ENCODE measurements at places on chromosomes 6 and 20.

GRCh38 chr6:131524695-131525336 is 48.2 kb upstream of the ARG1 start:
- DNase-seq = no peak

- DNase-seq = no peak
These were observed 31.0 kb downstream of the RIN2 start for GRCh38 chr20:19789009-19789408.

DNA sequence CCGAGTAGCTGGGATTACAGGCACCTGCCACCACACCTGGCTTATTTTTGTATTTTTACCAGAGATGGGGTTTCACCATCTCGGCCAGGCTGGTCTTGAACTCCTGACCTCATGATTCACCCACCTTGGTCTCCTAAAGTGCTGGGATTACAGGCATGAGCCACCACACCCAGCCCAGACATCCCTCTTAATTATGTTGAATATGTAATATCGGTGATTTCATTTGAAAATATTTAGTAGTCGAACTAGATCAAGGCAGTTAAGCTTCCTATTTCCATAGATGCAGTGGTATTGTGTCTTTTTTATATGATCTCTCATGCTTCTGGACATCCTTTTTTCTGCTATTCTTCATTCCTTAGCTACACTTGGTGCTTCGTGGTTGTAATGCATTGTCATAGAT is 29.7 kb downstream of the ESR1 start:
- no peak for DNase-seq

DNA sequence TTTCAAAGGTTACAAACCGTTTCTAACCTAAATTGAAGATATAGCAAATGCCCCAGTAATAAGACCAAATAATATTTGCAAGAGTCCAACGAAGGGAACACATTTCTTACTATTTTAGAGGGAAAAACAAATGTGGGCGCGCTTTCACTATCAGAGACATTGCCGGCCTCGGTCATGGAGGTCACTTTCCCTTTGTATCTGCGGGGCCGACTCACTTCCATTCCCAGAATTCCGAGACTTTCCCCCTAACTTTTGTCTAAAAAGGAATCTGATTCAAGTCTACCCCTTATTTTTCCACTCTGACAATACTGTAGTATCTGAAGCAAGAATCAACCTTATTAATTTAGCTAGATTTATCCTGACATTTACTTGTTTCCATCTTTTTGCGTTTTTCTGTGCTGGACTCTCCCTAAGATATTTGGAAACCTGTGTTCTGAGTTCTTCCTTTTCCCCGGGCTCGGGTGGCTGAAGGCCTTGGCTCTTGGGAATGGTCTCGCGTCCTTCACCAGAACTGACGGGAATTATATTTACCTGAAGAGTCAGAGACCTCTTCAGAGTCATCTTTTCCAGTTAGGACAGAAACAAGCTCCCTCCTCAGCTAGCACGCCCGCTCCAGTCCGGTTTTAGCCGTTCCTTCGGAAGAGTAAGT is 71.8 kb upstream of the ZNF184 start:
- DNase-seq = no peak

GRCh38 chr6:5766260-5766659 is 240.5 kb downstream of the NRN1 start:
- DNase-seq = no peak

DNA sequence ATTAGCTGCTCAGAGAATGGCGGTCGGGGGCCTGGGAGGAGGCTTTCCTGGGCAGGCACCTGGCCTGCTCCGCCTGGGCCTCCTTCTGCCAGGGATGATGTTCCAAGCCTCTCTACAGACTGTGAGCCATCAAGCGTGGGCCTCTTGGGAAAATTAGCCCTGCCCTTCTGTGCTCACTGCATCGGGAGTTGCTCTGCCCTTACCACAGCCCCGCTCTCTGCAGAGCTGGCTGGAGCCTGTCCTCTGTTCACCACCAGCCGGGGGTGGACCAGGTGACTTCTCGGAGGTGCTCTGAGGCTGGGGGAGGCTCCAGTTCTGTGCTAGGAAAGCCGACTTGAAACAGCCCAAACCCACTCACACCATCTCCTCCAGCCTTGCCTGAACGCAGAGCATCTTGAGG is 24.2 kb downstream of the MDGA1 start:
- DNase-seq = no peak
